ENCODE measurements at places on chromosomes 5 and 9. TPM values are rescaled to one million over a fixed set of nuclear protein-coding genes. Genes with fewer than 3 reads are reported as not detected.
A peak's percentile ranks its signal among the peaks of the same experiment; 100 is the strongest.

The FOXD4L5 gene
- total RNA-seq: under 0.01 TPM

The TTC23L gene
- under 0.01 TPM for total RNA-seq

The PTGS1 gene
- total RNA-seq: 21.1 TPM

The BAAT gene
- total RNA-seq: not detected

The OR1J4 gene
- not detected for total RNA-seq

The TAF11L4 gene
- total RNA-seq: not detected

The PRLR gene
- 0.54 TPM for total RNA-seq

The SAPCD2 gene
- total RNA-seq: 3.4 TPM

The CNTLN gene
- total RNA-seq: 5.9 TPM

The BTNL3 gene
- not detected for total RNA-seq

The MIGA2 gene
- 9.7 TPM for total RNA-seq

The PRR7 gene
- total RNA-seq: 1.1 TPM

The CNTNAP3 gene
- 1.1 TPM for total RNA-seq

The GHR gene
- 1.1 TPM for total RNA-seq

The KIF27 gene
- total RNA-seq: 1.6 TPM

The SPAAR gene
- total RNA-seq: 0.18 TPM

GRCh38 chr9:85290019-85290418 lies 451.7 kb downstream of the AGTPBP1 start:
- H3K4me3 ChIP-seq: no peak overlapping the region
- no peaks in the 10 kb centered on the region for H3K36me3 ChIP-seq
- no peak overlapping the region for H3K27ac ChIP-seq
- DNase-seq: no peak

DNA sequence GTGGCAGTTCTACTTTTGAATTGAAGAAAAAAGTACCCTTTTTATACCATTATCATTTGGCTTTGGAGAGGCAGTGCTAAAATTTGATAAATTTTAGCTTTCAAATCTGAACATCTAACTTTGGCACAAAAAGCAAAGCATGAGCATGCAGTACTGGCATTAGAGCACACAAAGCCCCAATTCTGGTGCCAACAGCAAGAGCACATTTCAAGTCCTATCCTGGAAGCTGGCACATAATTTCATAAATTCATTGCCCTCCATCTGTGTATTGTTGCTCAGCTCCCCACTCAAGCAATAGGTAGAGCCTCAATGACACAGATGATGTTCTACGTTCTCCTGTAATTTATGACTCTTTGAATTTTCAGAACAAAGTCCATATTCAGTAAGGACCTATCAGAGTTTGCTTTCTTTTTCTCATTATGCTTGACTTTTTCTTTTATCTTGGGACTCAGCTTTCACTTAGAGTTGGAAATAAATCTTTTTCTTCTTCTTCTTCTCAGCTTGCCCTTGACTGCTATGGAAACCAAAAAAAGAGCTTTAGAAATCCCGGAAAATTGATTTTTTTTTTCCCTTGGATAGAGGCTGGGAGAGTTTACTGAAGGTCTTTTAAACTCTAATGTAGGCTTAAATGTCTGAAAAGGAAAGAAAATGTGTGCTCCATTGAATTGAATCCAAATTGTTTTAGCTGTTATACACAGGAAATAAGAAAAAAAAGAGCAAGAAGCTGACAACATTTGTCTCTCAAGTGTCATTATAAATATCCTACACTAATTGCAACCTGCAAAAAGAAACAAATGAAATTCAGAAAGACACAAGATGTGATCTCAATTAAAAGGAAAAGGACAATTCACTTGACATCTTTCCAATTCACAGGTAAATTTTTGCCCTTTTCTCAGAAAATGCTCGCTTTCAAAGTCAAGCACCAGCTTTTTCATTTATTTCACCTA lies 380.8 kb upstream of the CDH18 start:
- H3K27me3 ChIP-seq: no peaks in the 10 kb centered on the region
- no peak overlapping the region for H3K4me3 ChIP-seq
- no peaks in the 10 kb centered on the region for H3K36me3 ChIP-seq
- H3K27ac ChIP-seq: no peak overlapping the region
- DNase-seq: no peak

- peak overlapping the region; percentile 11 for H3K4me3 ChIP-seq
- H3K27ac ChIP-seq: peak overlapping the region; percentile 83
- peaks cover 21% of the 10 kb centered on the region for H3K4me1 ChIP-seq
- H3K27me3 ChIP-seq: no peaks in the 10 kb centered on the region
Measured at GRCh38 chr5:172110921-172111851, 76.8 kb downstream of the STK10 start.

DNA sequence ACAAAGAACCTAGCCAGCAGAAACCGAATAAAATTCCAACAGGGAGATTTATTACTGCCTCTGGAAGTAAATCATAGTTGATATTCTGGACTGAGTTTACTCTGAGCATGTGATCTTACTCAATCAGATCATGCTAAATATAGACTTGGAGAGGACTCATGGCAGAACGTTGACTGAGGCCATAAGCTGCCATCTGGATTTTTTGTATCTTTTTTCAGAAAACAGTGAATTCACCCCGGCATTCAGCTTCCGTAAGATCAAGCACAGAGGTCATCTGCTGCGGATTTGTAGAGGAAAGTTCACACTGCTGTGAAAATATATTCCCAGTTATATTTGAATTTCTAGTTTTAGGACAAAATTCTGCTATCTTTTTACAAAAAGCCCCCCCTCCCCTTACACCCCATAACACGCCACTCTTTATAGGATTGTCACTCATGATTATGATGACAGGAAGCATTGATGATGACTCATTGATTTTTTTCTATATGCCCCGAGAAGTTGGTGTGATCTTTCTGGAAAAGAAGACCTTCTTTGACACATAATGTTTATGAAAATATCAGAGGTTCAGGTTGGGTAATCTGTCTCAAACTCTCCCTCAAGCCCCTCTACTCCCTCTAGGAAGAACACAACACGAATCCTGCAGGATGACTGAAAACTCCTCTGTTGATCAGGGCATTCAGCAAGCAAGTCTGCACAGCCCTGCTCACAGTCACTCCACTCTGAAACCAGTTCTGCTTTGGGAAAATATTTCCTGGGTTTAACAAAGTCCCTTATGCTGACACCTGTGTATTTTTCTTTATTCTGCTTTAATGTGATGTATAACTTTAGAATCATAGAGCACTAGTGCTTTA lies 70.8 kb downstream of the NXNL2 start:
- no peak overlapping the region for H3K4me3 ChIP-seq
- DNase-seq: peak; percentile 54
- H3K27ac ChIP-seq: no peak overlapping the region
- no peaks in the 10 kb centered on the region for H3K4me1 ChIP-seq

GRCh38 chr9:95822583-95823431 lies 52.7 kb upstream of the ERCC6L2 start:
- no peak overlapping the region for H3K4me3 ChIP-seq
- peaks cover 13% of the 10 kb centered on the region for H3K4me1 ChIP-seq
- H3K27ac ChIP-seq: peak overlapping the region; percentile 83
- DNase-seq: peak; percentile 98
- no peaks in the 10 kb centered on the region for H3K36me3 ChIP-seq

DNA sequence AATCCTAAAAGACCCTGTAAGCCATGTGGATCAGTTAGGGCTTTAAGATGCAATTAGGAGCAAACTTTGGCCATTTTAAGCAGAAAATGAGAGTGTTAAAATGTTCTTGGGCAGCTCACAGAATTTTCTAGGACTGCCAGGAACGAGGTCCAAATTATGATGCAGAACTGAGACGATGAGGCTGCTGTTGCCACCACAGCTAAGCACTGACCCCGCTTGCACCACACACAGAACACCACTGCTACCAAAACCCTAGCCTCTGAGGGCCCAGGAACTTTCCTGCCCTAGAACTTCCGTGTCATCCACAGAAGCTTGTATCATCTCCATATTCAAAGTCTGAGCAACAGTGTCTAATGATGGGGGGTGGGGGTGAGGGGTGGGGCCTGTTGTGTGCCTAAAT lies 41.0 kb upstream of the PCSK1 start:
- no peaks in the 10 kb centered on the region for H3K4me1 ChIP-seq
- peaks cover 4% of the 10 kb centered on the region for H3K27me3 ChIP-seq
- no peak overlapping the region for H3K4me3 ChIP-seq

GRCh38 chr9:33860200-33860871 lies 43.4 kb downstream of the UBE2R2 start:
- no peak overlapping the region for H3K27ac ChIP-seq
- H3K36me3 ChIP-seq: peaks cover 3% of the 10 kb centered on the region
- no peak for DNase-seq
- no peak overlapping the region for H3K4me3 ChIP-seq
- H3K4me1 ChIP-seq: peaks cover 9% of the 10 kb centered on the region

GRCh38 chr5:29485333-29485732 lies 1708.2 kb upstream of the CDH6 start:
- H3K4me1 ChIP-seq: no peaks in the 10 kb centered on the region
- no peak overlapping the region for H3K4me3 ChIP-seq
- no peak for DNase-seq
- H3K27ac ChIP-seq: no peak overlapping the region
- no peaks in the 10 kb centered on the region for H3K36me3 ChIP-seq

- H3K4me3 ChIP-seq: no peak overlapping the region
- no peak for DNase-seq
- H3K27me3 ChIP-seq: no peaks in the 10 kb centered on the region
- no peak overlapping the region for H3K27ac ChIP-seq
Measured at GRCh38 chr9:137368431-137369035, 54.4 kb downstream of the EXD3 start.

DNA sequence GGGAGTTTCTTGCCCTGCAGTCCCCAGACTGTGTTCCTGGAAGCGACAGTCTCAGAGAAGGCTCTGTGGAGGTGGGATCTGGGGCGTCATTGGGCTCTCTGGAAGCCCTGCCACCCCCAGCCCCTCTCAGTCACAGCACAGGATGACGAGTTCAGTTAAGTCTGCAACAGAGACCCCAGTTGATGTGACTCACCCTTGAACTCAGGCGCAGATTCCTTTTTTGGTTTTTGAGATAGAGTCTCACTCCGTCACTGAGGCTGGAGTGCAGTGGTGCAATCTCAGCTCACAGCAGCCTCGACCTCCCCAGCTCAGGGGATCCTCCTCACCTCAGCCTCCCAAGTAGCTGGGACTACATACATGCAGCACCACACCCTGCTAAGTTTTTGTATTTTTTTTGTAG lies 8.3 kb downstream of the HRH2 start:
- H3K27ac ChIP-seq: no peak overlapping the region
- no peak overlapping the region for H3K4me3 ChIP-seq
- DNase-seq: no peak
- H3K4me1 ChIP-seq: no peaks in the 10 kb centered on the region
- no peaks in the 10 kb centered on the region for H3K27me3 ChIP-seq
- H3K36me3 ChIP-seq: no peaks in the 10 kb centered on the region

GRCh38 chr5:149959406-149960236 lies 937 bp upstream of the SLC26A2 start:
- peak overlapping the region; percentile 70 for H3K27ac ChIP-seq
- peak; percentile 58 for DNase-seq
- peak overlapping the region; percentile 39 for H3K4me3 ChIP-seq
- peaks cover 2% of the 10 kb centered on the region for H3K27me3 ChIP-seq

- no peaks in the 10 kb centered on the region for H3K27me3 ChIP-seq
- no peak for DNase-seq
- no peak overlapping the region for H3K4me3 ChIP-seq
- no peaks in the 10 kb centered on the region for H3K36me3 ChIP-seq
- H3K4me1 ChIP-seq: no peaks in the 10 kb centered on the region
Measured at GRCh38 chr9:125255781-125256391, 5.7 kb upstream of the GAPVD1 start.

DNA sequence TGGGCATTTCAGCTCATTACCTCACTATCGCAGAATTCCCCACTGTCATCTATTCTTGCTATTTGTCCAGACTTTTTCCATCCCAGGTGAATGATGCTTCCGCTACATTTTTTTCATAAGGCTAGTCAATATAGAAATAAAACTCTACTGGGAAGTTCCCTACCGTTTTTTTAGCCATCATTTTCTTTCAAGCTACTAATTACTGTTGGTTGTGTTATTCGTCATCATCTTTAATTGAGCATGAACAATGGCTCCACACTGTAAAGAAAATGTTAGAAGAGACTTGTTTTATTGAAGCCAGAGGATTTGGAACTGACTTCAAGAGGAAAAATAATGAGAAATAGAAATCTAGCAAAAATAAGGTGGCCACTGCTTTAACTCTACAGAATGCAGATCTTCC lies 265.0 kb downstream of the ZNF608 start:
- H3K4me1 ChIP-seq: no peaks in the 10 kb centered on the region
- H3K27ac ChIP-seq: no peak overlapping the region
- no peak overlapping the region for H3K4me3 ChIP-seq
- no peak for DNase-seq
- no peaks in the 10 kb centered on the region for H3K27me3 ChIP-seq

DNA sequence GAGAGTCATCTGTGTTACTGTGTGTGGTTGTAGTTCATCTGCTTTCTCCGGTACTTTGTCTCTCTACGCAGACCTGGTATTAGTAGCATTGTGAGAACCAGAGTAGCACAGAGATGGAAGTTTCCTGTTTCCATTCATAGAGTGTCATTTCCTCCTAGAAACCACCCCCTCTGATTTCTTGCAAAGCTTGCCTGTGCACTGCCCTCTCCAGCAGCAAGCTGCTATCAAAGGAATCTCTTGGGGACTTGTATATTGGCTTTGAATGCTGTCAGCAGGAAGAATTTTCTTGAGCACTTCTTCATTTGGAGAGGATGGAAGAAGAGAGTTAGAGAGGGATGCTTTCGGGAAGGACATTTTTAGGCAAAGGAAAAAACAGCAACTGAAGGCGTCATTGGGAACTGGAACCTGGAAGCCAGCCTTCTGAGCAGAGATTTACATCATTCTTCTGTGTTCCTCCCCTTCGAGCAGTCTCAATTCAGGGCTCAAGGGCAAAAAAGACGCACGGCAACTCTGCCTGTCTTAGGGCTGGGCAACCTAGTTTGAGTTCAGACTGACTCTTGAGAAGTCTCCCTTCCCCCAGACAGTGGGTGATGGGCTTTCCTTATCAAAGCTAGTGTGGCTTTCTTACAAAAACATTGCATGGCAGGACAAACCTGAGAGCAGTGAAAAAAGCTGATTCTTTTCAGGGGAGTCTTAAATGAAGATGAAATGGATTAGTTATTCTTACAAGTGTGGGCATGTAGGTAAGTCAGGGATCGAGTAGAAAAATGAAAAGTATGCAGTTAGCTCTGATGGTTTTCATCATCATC lies 226.3 kb downstream of the AOPEP start:
- no peak for DNase-seq
- no peaks in the 10 kb centered on the region for H3K27me3 ChIP-seq
- no peak overlapping the region for H3K4me3 ChIP-seq
- H3K27ac ChIP-seq: no peak overlapping the region

Data from IMR-90 (cell line).